Fibroblast of lung (primary cell): ENCODE measurements at places on chromosomes 12 and 14.

GRCh38 chr14:91249841-91250616, 5.5 kb upstream of the GPR68 start:
- DNase-seq = no peak

DNA sequence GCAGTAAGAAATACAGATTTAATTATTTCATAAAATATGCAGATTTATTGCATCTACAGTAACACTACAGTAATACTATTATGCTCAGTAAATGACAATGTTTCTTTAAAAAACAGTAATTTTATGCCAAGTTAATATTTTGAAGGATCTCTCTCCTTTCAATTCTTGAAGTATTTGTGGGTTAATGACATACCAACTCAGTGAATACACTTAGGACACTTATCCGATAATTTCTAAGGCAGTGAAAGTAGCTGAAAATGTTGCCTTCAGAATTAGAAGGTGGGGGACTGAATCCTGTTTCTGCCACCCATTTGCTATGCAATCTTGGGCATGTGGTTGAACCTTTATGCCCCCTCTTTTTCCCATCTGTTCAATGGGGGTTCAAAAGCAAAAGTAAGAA, 24.8 kb upstream of the IFNG-AS1 start:
- DNase-seq = no peak

DNA sequence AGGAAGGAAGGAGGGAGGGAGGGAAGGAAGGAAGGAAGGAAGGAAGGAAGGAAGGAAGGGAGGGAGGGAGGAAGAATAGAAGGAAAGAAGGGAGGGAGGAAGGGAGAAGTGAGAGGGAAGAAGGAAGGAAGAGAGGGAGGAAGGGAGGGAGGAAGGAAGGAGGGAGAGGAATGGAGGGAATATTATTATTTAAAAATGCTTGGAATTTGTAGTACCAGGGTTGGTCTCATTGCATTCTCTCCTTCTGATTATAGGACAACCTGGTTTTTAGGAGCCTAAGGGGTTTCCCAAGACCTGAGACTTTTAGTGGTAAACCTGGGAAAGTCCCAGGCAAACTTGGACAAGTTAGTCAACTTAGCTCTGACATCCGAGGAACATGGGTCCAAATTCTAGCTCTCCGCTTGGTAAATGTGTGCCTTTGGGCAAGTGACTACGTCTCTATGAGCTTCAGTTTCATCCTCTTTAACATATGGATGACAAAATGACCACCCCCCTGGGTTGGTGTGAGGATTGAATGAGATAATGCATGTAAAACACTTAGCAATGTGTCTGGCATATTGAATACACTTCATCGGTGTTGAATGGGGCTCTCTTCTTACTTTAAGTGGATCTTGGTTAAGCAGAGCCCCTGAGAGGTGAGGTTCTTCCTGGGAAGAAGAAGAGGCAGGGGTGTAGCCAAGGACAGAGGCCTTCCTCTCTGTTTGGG, 690.7 kb upstream of the TBX3 start:
- DNase-seq = no peak

- no peak for DNase-seq
Measured at GRCh38 chr14:68969278-68970033, 9.6 kb downstream of the ACTN1 start.
